Stimulated activated CD8-positive, alpha-beta memory T cell treated with anti-CD3 and anti-CD28 coated beads, Interleukin-4, amount 100 ng/mL, for 1 hour (primary cell): ENCODE measurements at places on chromosomes 3 and 15.

DNA sequence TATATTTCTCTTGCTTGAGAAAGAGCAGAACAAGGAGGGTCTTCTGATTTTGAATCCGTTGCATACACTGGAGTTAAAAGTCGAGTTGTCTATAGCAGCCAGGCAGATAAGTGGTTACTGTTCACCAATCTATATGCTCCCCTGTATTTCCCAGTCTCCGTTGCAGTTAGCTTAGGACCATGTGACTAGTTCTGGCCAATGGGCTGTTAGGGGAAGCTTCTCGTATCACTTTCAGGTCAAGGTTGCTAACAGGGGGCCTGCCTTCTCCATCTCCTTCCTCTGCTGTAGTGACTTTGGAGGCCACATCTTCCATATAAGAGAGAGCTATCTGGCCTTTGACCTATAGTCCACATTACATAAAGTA is 188.5 kb upstream of the KBTBD8 start:
- DNase-seq = no peak

DNA sequence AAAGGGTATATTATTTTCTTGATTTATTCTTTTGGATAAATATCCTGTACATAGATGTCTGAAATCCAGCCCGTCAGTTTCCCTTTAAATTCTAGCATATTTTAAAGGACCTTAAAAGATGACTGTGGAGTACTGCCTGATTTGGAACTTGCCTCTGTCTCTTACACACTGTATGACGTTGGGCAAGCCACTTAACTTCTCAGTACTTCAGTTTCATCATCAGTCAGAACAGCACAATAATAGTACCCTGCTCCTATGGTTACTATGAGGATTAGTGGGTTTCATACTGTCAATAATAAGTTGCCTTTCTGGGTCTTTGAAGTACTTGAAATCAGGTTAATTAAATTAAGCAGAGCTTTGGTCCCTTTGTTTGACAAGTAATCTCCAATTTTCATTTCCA is 374.3 kb downstream of the TIGIT start:
- DNase-seq = no peak

DNA sequence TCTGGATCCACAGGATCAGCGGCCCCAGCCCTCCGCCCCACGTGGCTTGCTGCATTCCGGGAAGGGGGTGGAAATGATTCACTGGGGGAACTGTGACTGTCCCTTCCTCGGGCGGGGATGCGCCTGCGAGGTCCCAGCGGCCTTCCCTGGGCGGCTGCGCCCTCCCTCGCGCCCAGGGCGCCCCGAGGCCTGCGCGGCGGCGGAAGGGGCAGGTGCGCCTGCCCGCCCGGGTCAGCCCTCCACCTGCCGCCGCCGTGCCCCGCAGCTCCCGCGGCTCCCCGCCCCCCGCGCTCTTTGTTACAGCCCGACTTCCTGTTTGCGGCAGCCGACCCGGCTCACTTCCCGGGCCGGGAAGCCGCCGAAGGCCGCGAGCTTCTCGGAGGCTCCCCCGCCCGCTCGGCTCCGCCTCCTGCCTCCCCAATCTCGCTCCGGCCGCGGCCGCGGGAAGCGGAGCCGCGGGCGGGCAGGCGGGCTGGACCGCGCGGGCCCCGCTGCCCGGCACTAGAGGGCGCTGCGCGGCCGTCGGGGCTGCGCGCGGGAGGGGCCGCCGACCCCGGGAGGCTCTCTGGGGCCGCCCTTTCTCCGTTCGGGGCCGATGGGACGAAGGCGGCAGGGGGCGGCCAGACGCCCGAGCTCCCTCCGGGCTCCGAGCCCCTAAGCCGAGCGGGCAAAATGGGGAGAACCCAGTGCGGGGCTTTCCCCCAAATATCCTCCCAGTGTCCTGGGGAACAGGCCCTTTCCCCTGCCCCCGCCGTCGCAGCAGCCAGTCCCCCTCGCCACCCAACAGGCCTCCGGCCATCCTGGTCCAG is 11.5 kb upstream of the CHAC1 start:
- peak; percentile 32 for DNase-seq

- no peak for DNase-seq
Measured at GRCh38 chr15:29959384-29960137, 123.2 kb upstream of the GOLGA8J start.

- DNase-seq = no peak
Measured at GRCh38 chr15:42903388-42904324, 16.9 kb downstream of the TTBK2 start.

DNA sequence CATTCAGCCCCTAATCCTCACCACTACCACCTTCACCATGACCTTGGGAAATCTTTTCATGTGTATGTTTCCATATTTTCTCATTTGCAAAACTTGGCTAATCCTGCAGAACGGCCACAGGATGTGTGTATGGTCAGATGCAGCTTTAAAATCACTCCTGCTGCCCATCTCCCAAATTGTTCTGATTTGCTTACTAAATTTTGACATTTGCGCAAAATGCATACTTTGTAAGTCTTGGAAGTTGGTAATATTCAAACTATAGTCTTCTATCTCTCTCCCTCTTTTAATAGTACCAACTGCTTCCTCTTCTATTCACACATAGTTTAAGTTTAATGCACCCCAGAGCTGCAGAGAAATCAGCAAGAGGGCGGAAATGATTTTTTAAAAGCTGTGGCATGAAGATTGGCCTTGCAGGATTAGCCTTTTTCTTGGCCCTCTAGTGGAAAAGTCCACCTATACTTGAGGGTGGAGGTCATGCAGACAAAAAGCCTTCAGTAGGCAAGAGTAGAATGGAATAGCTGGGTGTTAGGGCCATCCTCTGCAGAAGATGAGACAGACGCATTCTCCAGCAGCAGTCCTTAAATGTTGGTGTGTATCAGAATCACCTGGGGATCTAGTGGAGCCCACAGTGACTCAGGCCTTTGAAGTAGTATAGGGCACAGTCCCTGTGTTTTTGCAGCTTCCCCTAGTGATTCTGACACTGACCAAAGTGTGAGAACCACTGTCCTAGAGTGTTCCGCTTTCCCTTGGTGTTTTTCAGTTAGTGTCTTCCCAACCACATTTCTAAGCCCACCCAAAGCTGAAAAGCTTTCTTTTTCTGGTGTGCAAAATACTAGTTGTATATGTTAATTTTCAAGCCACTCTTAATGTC is 181.7 kb downstream of the CHST2 start:
- no peak for DNase-seq

DNA sequence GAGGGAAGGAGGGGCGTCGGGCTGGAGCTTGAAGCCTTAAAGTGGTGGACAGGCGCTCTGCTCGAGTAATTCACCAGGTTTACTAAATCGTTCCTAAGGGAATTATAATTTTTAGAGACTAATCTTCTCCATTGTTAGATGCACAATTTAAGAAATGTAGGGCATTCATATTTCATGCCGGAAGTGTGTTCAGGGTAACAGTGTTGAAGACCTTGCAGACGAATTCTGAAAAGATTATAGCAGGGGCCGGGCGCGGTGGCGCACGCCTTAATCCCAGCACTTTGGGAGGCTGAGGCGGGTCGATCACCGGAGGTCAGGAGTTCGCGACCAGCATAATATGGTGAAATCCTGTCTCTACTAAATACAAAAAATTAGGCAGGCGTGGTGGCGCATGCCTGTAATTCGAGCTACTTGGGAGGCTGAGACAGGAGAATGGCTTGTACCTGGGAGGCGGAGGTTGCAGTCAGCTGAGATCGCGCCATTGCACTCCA is 365 bp upstream of the GTF2A2 start:
- DNase-seq = no peak

- no peak for DNase-seq
Measured at GRCh38 chr3:194084284-194084683, 51.7 kb upstream of the HES1 start.

GRCh38 chr3:10981961-10982360 is 10.6 kb upstream of the SLC6A1 start:
- DNase-seq = no peak

- DNase-seq = no peak
Measured at GRCh38 chr3:48426944-48427629, 2.8 kb downstream of the PLXNB1 start.

DNA sequence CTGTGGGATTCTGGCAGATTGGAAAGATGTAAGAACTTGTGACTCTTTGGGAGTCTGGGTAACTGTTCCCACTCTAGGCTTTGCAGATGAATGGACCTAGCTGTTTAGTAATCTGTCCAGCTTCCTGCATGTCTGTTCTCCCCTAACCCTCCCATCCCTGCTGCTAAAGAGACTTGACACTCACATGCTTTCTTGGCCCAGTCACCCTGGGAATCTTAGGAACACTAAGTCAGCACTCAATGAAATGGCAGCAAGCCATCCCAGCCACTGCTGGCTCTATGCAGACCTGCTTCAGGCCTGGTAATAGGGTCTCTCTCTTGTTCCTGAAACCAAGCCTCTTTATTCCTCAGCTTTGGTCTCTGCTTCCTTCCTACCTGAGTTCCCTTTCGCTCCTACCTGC is 63.7 kb upstream of the THSD4 start:
- DNase-seq = no peak

- no peak for DNase-seq
Measured at GRCh38 chr3:155701882-155702465, 42.9 kb downstream of the PLCH1 start.
